ENCODE measurements at places on chromosomes 4 and X.
A peak's percentile ranks its signal among the peaks of the same experiment; 100 is the strongest.

DNA sequence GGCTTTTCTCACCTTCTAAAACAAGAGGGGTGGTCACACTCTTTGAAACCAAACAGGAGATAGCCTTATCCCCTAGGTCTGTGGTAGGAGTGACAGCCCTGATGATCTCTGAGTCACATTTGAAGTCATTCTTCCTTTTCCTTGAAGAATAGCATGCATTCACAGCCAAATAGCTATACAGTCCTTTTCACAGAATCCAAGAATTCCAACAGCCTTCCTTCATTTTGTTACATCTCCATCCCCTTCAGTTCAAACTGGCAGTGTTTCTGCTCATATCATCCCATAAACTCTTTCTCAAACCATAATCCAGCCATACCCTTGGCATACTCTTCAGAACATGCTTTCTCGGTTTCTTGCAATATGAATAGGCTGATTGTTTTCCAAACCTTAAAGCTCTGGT lies 33.3 kb upstream of the TMEM184C start:
- DNase-seq: no peak

DNA sequence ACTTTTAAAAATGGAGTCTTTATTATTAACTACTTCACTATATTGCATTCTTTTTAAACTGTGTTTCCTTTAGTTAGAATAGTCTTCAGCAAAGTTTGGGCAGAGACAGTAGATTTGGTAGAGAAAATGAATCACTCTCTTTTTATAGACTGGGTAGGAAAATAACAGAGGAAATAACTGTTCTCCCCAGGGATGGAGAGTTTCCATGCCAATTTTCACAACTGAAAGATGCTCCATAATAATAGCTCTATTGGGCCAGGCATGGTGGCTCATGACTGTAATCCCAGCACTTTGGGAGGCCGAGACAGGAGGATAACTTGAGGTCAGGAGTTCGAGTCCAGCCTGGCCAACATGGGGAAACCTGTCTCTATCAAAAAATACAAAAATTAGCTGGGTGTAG lies 13.1 kb downstream of the HSD17B13 start:
- DNase-seq: no peak

GRCh38 chr4:179927473-179927872 lies 2315.7 kb upstream of the TENM3 start:
- no peak for DNase-seq

DNA sequence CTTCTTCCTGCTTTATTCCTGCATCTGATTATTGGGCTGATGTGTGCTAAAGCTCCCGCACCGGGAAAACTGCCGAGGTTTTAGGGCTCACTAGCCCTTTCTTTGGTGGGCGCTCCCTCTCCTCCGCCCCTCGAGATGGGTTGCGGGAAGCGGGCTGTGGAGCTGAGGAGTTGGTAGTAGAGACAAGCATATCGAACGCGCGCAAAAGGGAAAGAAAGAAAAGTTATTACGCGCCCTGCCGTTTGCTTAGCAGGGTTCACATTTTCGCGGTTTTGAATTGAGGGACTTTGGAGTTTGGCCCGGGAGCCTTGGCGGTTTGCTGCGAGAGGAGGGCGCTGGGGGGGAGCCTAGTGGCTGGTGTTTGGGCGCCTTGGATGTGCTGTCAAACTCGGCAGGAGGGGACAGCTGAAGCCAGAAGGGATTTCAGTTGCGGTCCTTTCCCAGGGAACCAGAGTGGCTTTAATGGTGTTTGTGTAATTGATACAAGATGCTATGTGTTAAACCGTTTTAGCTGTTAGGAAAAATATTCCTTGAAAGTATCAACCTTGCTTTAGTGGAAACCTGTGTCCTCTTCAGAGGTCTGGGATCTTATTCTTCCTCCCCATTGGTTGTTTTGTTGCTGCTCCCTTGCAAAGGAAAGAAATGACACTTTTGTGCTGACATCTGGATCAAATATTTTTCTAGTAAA lies 1.1 kb downstream of the GAB1 start:
- no peak for DNase-seq

DNA sequence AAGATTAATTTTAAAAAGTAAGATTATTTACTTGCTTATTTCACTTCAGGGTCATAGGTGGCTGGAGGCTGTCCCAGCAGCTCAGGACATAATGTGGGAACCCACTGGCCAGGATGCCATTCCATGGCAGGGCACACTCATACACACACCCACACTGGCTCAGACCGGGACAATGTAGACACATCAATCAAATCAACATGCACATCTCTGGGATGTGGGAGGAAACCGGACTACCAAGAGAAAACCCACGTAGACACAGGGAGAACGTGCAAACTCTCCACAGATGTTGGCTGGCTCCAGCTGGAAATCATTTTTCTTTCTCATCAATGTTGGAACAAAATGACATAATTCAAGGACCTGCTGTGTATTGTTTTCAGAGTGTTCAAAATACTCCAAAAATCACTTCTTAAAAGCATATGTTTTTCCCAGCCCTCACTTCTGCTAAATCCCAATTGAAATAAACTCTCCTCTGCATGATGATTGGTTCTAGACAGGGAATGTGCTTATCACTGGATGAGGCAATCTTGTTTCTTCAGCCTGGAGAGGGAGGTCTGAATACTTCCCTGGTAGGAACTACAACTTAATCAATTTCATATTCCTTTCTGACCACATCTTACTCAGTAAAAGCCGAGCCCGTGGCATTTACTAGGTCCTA lies 18.6 kb upstream of the CPE start:
- DNase-seq: no peak

GRCh38 chrX:40105835-40106675 lies 8.3 kb upstream of the BCOR start:
- DNase-seq: peak; percentile 67

GRCh38 chr4:107624024-107624423 lies 96.0 kb downstream of the PAPSS1 start:
- no peak for DNase-seq

DNA sequence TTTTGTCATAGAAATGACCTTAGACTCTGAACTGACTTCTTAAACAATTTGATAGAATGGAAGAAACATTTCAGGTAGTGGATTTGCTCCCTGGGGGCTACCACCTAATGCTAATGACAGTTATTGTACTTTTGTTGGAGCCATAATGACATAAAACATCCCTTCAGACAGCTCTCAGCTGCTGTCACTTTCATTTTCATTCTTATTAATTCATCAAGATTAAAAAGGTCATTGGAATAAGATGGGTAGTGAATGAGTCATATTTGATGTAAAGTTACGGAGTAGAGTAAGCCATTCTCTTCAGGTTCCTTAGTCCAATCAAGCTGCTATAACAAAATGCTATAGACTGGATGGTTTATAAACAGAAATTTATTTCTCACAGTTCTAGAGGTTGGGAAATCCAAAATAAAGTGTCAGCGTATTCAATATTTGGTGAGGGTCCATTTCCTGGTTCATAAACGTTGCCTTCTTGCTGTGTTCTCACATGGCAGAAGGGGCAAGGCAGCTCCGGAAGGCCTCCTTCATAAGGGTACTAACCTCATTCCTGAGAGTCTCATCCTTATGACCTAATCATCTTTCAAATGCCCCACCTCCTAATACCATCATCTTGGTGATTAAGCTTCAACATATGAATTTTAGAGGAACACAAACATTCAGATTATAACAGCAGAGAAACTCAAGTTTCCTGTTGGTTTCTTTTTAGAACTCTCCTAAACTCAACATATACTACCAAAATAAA lies 268.5 kb downstream of the ARAP2 start:
- DNase-seq: no peak

- DNase-seq: no peak
These were observed 1499.5 kb upstream of the ADGRL3 start for GRCh38 chr4:59700651-59701050.

DNA sequence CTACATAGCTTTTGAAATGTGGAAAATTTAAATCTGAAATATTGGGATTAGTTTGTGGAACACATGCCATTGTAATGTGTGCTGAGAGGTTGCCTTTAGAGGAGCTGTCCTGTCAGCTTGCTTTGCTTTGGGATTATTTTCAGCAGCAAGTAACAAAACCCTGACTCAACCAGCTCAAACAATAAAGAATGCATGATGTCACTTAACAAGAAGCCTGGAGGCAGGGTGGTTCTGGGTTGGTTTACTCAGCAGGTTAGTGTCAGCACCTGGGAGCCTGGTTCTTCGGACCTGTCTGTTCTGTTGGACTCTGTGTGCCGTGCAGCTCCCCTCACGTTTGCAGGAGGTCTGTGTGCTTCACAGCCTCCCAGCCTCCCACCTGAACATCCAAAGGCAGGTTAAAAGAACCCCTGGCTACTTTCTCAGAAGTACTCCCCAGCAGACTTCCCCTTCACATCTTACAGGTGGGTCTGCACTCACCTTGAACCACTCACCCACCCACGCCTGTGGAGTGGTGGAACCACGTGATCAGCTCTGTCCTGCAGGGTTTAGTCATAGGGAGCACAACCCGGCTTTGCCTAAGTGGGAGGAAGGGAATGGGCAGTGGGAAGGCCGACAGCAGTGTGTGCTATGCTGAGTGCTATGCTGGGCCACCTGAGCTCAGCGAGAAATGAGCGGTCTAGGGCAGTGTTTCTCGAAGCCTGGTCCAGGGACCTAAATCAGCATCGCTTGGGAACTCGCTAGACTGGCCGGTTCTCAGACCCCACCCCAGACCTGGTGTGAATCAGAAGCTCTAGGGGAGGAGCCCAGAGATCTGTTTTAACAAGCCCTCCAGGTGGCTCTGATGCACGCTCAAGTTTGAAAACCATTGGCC lies 20.4 kb downstream of the TMEM131L start:
- no peak for DNase-seq

- no peak for DNase-seq
These were observed 259.8 kb downstream of the NR3C2 start for GRCh38 chr4:148182230-148182911.

DNA sequence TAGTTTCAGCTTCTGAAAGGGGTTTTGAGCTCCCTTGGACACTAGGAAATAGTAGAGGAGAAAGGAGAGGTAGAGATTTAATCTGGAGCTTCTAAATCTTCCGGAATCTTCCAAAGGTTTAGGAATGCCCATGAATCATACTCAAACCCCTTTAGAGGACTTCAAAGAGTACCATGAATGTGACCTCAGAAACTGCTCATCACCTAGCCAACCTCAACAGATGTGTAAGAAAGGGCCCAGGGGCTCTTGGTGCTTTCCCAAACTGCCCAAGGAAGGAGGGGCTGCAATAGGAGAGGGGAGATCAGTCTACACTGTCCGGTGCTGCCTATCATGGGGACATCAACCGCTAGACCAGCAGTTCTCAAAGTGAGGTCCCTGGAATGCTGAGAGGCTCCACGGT lies 109.1 kb downstream of the RBM47 start:
- no peak for DNase-seq

DNA sequence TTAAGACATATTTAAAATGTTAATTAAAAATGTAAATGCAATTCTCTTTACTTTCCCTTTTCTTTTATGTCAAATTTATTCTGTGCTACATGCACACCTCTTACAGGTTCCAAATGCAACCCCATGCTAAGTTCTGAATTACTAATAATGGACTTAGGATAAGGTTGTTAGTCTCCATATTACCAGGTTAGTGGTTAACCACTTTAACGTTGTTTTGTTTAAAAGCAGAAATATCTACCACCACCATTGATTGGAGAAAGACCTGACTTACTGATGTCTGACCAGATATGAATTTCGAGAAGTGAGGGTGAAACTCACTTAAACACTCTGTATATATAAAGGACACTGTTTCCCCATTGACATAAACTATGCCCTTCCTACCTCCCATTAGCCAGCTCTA lies 6.9 kb upstream of the TRPC3 start:
- no peak for DNase-seq

- DNase-seq: no peak
These were observed 31.8 kb downstream of the HPGD start for GRCh38 chr4:174490451-174490961.

DNA sequence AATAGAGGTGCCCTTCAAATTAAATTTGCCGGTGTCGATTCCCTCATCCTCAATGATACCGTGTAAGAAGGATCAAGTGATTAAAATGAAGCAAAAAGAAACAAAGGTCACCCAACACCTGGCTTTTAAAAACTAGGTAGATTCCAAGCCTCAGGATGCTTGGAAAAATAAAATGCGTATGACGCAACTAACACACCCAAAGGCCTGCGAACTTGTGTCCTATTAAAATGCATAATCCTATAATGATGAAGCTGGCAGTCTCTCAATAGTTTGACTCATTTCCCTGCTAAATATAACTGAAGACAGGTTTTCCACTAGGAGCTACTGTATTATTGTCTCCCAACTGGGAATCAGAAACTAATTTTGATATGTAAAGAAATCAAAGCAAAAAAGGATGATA lies 263.2 kb downstream of the DHX15 start:
- no peak for DNase-seq

DNA sequence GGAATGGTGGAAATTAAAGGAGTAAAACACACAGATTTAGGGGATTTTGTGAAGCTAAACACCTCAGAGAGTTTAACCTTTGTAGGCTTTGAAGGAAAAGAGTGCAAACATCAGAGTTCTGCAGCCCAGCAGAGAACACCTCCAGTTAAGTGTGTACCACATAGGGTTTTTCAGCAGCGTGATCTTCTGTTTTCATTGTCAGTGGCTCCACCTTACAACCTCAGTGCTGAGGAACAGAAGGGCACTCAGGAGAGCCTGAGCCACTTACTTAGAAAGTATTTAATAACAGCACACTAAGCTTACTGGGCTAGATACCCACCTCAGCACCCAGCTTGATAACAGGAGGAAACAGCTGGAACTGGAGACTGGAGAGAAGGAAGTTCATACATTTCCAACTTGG lies 2.0 kb upstream of the FBXW7 start:
- DNase-seq: no peak

GRCh38 chrX:34653811-34654210 lies 3.3 kb downstream of the TMEM47 start:
- no peak for DNase-seq

DNA sequence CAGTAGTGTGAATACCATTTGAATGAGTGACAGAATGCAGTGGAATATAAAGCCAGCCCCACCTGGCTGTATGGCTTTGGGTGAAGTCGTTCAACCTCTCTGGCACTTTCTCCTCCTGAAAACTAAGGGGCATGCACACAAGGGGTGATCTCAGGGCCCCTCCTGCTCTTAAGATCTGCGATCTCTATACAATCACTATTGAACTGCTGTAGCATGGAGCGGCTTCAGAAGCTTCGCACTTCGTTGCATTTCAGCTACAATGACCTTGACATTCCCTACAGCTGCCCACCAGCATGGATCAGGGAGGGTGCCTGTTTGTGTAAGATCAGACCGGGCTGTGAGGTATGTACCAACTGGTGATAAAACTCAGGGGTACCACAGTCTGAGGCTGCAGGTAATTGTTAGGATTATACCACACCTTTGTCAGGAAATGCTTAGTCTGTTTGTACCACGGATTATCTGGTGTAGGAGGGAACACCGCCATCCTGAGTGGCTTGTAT lies 85.2 kb downstream of the AASDH start:
- no peak for DNase-seq

GRCh38 chr4:16952462-16952871 lies 54.0 kb upstream of the LDB2 start:
- DNase-seq: no peak

- peak; percentile 69 for DNase-seq
These were observed at the start of gene CXCL8 for GRCh38 chr4:73740353-73740778. Gene CXCL8 (plus strand): TSS chr4:73740569. CDS start chr4:73740659, 90 bp downstream.

- no peak for DNase-seq
These were observed 40.8 kb downstream of the PSAPL1 start for GRCh38 chr4:7393601-7394575.
